ENCODE measurements at places on chromosomes 6 and 20.

DNA sequence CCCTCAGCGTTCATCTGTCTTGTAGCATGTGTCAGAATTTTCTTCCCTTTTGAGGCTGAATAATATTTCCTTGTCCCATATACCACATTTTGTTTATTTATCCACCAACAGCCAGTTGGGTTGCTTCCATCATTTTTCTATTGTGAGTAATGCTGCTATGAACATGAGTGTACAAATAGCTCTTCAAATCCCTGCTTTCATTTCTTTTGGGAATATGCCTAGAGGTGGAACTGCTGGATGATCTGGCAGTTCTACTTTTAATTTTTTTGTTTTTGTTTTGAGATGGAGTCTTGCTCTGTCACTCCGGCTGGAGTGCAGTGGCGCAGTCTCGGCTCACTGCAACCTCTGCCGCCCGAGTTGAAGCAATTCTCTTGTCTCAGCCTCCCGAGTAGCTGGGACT lies 64.7 kb downstream of the SASH1 start:
- DNase-seq = no peak

DNA sequence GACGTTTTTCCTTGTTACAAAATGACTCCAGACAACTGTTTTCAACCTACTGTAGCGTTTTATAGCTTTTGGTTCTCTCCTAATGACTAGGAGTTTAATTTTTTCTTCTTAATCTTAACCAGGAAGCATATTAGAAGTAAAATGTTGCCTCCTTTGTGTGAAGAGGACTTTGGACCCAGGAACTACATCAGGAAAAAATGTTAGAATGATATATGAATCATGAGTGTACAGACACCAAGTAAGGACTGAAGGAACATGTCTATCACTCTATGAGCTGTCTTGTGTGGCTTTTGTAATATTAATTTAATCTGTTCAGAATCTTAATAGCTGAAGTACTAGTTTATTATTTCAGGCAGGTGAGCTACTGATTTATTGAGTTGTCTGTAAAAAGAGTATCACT lies 71.0 kb upstream of the MARCKS start:
- DNase-seq = no peak

- no peak for DNase-seq
Observed at GRCh38 chr20:43838703-43839060, 76.0 kb upstream of the TOX2 start.

- no peak for DNase-seq
Observed at GRCh38 chr20:22776369-22776768, 192.0 kb upstream of the FOXA2 start.

- DNase-seq = no peak
Observed at GRCh38 chr6:170050591-170051041, 240.3 kb downstream of the DLL1 start.

DNA sequence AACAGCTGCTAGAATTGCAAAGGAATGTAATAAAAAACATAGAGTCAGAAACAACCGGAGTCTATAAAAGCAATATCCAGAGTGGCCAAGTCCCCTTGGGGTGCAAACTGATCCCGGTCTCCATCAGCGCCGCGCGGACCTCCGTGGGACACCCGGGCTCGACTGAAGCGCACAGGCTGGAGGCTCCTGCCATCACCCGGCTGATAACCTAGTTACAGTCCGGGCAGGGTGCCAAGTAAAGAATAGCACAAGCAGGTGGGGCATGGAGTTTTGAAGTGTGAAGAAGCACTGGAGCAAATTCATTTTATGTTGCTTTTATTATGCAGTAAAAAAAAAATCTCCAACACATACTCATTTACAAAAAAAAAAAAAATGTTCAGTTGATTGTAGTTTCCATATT lies 205.1 kb upstream of the GMDS start:
- DNase-seq = no peak

DNA sequence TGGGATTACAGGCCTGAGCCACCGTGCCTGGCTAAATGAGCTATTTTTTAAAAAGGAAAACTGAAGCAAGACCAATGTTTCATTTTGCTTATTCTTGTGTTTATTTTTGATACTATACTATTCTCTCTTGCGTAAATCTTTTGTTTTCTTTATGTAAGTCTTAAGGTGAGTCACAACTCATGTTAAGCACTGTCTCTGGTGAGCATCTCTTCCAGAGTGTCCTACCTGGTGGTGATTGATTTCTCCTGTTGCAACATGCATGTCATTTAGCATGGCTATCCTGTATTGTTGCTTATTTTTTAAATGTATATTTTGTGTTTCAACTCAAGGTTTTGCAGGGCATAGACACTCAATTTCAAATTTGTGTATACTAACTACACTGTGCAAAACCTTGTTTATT lies 336.0 kb downstream of the RFPL4B start:
- DNase-seq = no peak

GRCh38 chr6:144352331-144352730 lies 67.2 kb downstream of the UTRN start:
- no peak for DNase-seq

- no peak for DNase-seq
Observed at GRCh38 chr20:45294003-45294368, 12.7 kb upstream of the RBPJL start.

GRCh38 chr20:11190741-11191140 lies 516.9 kb upstream of the JAG1 start:
- DNase-seq = no peak

DNA sequence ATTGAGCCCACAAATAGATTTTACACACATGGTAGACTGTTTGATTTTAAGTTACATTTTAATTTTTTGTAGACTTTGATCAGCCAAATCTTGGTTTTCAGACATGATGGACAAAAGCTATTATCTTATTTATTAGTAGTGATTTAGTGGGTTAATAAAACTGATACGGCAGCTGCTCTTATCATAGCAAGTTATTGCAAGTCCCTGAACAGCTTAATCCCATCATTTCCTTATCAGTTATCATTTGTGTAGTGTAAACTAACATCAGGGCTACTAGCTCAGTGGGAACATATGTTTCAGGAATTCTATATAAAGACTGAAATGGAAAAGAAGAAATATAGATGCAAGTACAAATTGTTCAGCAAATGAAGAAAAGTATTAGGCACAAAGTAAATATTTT lies 10.9 kb downstream of the RFX6 start:
- no peak for DNase-seq

DNA sequence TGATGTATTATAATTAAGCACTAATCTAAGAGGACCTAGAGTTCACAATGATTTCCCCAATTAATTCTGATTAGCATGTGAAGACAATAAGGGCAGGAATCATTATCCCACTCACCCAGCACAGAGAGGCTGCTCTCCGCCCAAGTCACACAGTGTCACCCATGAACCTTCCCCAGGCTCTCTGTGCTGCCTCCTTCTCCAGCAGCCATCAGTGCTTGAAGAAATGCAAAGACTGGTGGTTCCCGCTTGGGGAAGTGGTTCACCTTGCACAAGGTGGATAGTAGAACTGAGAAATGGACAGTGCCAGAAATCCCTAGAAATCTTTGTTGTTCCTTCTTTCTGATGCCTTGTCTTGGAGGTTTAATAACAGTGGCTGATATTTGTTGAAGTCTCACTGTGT lies 401.3 kb downstream of the QKI start:
- DNase-seq = no peak

DNA sequence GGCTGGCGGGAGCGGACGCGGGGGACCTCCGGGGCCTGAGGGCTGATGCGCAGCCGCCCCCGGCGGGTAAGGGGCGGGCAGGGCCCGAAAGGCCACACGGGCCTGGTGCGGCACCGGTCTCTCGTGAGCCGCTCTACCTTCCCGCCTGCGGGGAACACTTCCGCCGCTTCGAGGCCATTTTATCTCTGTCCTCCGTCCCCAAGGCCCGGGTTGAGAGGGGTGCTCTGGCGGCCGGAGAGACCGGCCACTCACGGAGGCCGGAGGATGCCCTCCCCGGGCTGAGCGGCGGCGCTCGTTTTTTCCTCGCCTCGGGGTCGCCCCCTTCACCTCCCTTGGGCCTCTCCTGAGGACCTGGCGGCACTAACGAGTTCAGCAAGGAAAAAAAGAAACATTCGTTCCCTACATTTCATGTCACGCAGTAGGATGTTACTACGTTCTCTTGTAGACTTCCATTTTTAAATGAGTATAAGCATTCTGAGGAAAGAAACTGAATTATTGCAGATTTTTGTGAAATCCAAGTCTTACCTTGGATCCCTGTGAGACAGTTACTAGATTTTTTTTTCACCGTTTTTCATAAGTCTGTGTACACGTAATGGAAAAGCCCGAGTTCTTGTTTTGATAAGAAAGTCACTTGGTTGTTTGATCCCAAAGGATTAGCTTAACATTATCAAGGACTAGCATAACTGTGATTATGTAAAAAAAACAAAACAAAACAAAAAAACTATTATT lies 575 bp downstream of the WTAP start:
- DNase-seq = no peak

DNA sequence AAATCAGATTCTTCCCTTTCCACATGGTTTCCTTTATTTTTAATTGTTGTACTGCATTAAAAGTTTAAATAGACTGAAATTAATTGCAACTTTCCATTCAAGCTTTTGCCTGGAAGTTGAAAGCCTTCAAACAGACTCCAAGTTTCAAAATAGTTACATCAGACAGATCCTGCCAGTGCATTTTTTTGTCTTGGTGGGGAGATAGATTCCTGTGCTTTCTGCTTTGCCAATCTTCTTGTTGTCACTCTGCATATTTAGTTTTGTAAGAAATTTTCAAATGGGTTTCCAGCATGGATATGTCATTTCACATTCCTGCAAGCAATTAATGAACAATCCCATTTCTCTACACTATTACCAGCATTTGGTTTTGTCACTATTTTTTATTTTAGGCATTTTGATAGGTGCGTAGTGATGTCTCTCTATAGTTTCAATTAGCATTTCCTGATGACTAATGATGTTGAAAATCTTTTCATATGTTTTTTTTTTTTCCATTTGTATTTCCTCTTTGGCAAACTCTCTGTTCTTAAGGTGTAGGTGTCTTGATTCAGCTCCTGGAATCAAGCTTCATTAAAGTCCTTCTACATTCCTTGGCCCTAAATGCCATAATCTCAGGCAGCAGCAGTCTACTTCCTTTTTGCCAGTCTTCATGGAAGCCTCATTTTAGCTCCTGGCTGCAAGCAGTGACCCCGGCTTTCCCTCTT lies 40.5 kb downstream of the SCP2D1 start:
- DNase-seq = no peak

- DNase-seq = no peak
Observed at GRCh38 chr6:53192682-53193188, 44.1 kb upstream of the GCM1 start.

DNA sequence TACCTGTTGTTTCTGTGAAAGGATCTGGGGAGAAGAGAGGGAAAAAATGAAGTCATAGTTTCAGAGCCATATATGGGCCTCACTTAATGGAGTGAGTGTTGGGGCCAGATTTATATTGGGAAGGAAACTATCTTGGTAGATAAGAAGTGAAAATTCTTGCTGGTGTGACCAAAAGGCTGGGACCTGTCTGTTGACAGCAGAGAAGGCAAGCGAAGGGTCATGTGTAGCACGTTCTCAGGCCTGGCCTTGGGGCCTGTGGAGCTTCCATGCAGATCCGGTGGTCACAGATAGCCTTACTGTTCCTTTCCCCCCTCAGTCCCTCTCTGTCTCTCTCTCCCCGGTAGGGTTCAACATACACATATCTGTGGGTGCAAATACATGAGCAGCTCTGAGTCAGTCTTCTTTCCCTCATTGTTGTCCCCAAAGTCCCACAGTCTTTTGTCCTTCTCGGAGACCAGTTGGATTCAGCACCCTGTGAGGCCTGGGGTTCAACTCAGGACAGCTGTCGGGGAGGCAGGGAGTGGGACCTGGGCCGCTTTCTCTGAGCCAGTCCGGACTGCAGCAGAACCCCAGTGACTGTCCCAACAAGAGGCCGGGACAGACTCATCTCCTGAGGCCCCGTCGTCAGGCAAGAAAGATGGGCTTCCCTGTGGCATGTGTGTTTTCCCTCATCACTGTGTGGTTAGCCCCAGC lies 34.6 kb downstream of the PPP1R14C start:
- no peak for DNase-seq

GRCh38 chr6:43913375-43914271 lies 143.6 kb downstream of the VEGFA start:
- DNase-seq = no peak

DNA sequence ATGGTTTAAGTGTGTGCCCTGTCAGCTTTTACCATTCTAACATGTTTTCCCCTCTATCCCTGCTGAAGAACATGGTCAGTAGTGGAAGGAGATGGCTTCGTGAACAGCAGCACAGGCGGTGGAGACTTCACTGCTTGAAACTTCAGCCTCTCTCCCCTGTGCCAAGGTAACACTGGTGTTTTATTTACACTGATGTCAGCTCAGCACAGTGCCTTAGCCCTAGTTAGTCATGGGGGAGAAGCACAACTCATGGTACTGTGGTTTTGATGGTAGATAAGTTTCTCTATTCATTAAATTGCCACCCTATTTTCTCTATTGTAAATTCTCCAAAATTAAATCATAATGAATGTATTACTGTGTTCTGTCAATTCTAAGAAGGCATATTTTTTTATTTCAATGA lies 56.6 kb downstream of the MTHFD1L start:
- DNase-seq = no peak

GRCh38 chr6:2524090-2524489 lies 226.6 kb downstream of the MYLK4 start:
- DNase-seq = no peak

GRCh38 chr6:160882791-160883279 lies 108.7 kb upstream of the MAP3K4 start:
- no peak for DNase-seq

GRCh38 chr20:6704132-6704861 lies 63.2 kb upstream of the BMP2 start:
- DNase-seq = no peak

DNA sequence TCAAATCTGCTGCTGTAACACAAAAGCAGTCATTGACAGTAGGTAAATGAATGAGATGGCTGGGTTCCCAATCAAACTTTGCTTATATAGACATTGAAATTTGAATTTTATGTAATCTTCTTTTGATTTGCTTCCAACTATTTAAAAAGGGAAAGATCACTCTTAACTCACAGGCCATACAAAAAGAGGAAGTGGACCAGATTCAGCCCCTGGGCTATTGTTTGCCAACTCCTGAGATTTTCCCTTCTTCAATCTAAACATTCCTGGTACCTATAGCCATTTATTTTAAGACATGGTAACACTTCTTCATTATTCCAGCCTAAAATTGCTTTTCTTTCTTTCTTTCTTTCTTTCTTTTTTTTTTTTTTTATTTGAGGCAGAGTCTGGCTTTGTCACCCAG lies 260.6 kb downstream of the TFAP2A start:
- no peak for DNase-seq

DNA sequence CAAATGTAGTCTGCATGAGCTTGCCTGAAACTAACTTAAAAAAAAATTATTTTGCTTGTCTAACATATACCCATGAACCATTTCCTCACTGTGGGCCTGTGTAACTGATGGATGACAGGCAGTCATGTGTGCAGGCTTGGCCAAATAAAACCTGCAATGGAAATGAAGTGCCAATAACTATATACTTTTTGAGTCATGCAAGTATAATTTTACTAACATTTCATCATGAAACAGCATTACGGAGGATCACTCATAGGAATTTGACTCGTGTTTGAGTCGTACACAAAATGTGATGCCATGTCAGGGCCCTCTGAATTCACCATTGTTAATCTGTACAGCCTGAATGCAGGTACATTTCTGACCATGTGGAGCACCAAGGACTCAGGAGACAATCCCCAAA lies 46.6 kb downstream of the HDDC2 start:
- no peak for DNase-seq

All from CD4-positive, alpha-beta T cell treated with Interleukin-10 for 1 hour (primary cell).